ENCODE measurements at places on chromosomes 6 and 20. TPM values are rescaled to one million over a fixed set of nuclear protein-coding genes. Genes with fewer than 3 reads are reported as not detected.
A peak's percentile ranks its signal among the peaks of the same experiment; 100 is the strongest.

LY6G6C gene
- total RNA-seq = not detected

DNA sequence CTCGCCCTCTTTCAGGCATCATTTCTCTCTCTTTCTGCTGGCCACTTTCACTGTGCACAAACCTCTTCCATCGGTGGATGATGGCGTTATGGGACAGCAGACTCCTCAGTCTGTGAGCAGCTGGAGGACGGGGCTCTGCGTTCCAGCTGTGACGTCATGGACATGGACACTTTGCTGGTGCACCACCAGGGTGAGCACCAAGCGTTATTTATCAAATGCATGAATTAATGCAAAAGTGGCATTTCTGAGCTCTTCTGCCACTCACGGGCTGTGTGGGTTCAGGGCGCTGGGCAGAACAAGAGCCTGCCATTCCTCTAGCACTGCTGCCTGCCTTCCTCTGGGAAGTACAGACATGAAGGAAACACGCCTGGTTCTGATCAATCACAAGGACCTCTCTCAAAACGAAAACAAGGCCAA is 82.9 kb upstream of the MPC1 start:
- DNase-seq = no peak

- DNase-seq = no peak
Measured at GRCh38 chr20:11091511-11091910, 417.7 kb upstream of the JAG1 start.

SPDEF gene
- total RNA-seq = 9.9 TPM

- peak; percentile 44 for DNase-seq
Measured at GRCh38 chr6:128569732-128570679, 49.6 kb upstream of the PTPRK start.

DNA sequence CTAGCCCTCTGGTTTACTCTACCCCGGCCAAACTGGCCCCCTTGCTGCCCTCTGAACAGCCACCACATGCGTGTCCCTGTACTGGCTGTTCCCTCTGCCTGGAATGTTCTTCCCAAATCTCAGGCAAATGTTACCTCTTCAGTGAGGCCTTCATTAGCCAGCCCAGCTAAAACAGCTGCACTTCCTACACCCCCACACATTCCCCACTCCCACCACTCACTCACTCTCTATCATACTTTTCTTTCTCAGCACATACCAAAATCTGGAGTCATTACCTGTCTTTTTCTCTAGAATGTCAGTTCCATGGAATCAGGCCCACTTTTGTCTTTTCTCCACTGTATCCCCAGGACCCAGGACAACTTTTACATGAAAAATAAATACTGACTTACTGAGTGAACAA is 401.2 kb upstream of the SULF2 start:
- DNase-seq = no peak

SCRT2 gene
- not detected for total RNA-seq

DNA sequence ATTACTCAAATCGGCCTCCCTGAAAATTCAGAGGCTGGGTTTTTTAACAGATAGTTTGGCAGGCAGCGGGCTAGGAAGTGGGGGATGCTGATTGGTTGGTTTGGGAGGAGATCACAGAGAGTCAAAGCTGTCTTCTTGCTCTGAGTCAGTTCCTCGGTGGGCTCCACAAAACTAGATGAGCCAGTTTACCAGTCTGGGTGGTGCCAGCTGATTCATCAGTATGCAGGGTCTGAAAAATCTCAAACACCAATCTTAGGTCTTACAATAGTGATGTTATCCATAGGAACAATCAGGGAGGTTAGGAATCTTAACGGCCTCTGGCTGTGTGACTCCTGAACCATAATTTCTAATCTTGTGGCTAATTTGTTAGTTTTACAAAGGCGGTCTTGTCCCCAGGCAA is 190.7 kb downstream of the C6orf118 start:
- no peak for DNase-seq

Measured in stomach (tissue), 19 donors.